Stimulated activated CD4-positive, alpha-beta T cell treated with anti-CD3 and anti-CD28 coated beads, TNF-alpha, amount 100 ng/mL, for 1 hour (primary cell): ENCODE measurements at places on chromosomes 1 and 21.

GRCh38 chr1:54510715-54511270 lies 37.2 kb upstream of the ACOT11 start:
- no peak for DNase-seq

DNA sequence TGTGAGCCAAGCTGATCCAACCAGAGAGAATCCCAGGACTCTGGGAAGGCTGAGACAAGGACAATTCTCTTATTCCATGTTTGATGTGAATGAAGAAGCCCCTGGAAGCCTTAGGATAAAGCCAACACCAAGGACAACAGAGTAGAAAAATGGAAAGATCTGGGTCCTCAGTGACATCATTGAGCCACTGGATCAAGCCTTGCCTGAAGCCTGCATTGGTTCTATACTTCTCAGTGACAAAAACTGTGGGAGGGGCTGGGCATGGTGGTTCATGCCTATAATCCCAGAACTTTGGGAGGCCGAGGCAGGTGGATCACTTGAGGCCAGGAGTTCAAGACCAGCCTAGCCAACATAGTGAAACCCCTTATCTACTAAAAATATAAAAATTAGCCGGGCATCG lies 15.6 kb downstream of the ARHGEF19 start:
- DNase-seq = no peak

GRCh38 chr1:34376531-34376930 lies 199.8 kb downstream of the C1orf94 start:
- DNase-seq = no peak

DNA sequence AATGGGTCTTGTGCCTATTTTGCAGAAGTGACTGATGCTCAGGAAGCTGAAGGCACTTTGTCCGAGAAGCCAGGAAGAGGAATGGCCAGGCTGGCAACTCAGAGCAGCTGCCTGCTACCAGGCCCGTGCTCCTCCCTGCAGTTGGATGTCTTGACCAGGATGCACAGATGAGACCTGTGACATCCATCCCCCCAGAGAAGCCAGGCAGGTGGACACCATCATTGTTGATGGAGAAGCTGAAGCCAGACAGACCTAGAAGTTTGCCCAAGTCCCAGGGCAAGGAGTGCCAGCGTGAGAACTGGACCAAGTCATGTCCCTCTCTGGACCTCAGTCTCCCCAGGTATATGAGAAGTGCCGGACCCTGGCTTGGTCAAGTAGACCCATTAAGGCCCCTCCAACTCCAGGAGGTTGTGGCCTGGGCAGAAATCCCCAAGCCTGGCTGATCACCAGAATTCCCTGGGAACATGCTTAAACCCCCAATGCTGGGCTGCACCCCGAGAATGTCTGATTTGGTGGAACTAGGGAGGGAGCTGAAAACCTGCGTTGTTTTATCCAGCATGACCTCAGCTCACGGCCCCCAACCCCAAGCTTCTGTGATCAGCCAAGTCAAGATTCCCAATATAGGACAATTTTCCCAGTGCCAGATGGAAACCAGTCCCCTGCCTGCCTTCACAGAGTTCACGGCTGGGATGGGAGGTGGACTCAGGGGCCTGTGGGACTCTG lies 82.4 kb downstream of the CAMK2N1 start:
- no peak for DNase-seq

DNA sequence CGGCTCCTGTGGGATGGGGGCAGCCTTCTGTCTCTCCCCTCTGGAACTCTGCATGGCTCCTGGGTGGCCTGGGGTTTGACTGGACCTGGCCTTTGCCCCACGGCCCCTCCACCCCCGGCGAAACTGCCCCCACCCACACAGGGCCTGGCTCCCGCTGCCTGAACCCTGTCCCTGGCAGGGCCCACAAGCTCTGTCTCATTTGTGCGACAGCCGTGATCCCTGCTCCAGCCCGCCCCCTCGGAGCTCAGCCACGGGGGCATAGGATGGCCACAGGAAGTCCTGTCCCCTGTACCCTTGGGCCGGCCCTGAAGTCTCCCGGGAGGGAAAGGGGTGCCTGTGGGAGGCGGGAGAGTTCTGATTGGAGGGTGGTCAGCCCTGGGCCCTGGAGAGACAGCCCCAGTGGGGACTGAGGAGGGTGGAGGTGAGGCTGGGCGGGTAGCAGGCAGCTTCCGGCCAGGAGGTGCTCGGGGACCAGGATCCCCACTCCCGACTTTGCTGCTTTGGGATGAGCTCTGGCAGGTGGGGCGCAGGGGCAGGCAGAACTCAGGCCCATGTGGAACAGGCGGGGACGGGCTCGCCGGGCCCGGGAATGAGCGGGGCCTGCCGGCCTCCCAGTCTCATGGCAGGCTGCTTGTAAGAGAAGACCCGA lies 45.1 kb downstream of the SLX9 start:
- DNase-seq = no peak

DNA sequence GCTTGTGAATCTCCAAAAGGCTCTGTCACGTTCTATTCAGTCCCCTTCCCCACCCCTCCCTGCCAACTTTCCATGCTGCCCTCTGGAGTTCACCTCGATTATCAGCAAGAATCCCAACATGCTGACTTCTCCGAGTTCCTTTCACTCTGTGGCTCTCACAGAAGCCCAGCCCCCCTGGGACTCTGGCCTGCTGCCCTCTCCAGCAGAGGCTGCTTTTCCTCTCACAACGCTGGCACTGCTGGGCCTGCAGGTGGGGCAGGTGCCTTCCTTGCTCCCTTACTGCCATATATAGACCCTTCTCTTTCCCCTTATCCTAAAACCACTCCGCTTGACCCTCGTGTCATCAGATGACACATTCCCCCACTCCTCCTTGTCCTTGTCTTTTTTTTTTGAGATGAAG lies 10.2 kb upstream of the RNF186 start:
- DNase-seq = no peak

- no peak for DNase-seq
These were observed 223.9 kb downstream of the CAMTA1 start for GRCh38 chr1:7008975-7009740.

DNA sequence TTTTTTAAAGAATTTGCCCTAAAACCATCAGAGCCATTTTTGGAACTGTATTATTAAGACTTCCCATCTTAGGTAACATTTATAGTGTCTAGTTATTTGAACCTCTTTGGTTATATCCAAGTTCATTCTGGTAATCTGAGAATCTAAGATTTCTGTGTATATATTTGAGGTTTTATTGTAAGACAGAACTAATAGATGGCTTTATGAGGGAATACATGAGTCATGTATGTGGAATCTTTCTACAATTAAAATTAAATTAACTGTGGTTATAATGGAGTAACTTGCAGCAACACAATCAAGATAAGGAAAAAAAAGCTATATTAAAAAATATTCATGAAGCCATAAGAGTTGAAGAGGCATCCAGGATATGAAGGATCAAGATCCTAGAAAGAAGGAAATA lies 92.1 kb downstream of the UBE2U start:
- no peak for DNase-seq

DNA sequence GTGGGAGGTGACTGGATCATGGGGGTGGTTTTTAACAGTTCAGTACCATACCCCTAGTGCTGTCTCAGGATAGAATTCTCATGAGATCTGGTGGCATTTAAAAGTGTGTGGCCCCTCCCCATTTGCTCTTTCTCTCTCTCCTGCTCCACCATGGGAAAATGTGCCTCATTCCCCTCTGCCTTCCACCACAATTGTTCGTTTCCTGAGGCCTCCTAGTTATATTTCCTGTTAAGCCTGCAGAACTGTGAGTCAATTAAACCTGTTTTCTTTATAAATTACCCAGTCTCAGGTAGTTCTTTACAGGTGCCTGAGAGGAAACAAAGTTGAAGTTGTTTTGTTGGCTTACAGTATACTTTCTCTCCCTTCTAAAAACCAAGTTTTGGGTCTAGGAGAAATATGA lies 23.1 kb upstream of the SLC22A15 start:
- no peak for DNase-seq
